Panc1 (cell line): ENCODE measurements at places on chromosomes 5 and 9. TPM values are rescaled to one million over a fixed set of nuclear protein-coding genes. Genes with fewer than 3 reads are reported as not detected.

- no peak for DNase-seq
Measured at GRCh38 chr9:94478755-94479730, 75.8 kb upstream of the PCAT7 start.

DNA sequence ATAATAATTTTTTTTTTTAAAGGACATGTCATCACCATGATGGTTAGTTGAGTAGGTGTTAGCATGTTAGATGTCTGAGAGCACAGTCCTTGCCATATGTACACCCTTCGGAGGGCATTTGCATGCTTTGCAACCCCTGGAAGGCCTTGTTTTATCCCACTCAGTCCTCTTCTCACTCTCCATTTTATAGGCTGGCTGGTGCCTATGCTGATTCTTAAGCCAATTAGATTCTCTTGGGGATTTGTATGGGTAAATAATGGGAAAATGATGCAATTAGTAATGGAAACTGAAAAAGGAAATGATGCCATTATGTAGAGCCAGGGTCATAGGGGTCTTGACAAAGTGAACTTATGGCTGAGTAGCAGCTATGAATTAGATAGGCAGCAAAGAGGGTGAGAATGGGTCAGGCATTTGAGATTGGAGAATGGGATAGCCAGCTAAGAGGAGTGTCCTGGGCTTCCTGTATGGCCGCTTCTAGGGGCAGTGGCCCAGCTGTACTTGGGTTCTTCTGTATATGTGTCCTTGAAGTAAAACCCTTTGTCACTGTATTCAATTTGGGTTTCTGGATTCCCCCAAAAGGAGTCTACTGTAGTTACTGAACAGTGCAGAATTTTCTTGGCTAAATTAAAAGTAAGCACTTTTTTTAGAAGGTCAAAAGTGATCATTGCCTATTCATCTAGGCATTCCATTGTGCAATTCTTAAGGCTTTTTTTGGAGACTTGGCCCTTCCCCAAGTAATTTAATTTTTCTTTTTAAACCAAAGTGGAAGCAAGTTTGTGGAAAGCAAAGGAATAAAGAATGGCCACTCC, 31.6 kb downstream of the LRRTM2 start:
- DNase-seq: no peak

DNA sequence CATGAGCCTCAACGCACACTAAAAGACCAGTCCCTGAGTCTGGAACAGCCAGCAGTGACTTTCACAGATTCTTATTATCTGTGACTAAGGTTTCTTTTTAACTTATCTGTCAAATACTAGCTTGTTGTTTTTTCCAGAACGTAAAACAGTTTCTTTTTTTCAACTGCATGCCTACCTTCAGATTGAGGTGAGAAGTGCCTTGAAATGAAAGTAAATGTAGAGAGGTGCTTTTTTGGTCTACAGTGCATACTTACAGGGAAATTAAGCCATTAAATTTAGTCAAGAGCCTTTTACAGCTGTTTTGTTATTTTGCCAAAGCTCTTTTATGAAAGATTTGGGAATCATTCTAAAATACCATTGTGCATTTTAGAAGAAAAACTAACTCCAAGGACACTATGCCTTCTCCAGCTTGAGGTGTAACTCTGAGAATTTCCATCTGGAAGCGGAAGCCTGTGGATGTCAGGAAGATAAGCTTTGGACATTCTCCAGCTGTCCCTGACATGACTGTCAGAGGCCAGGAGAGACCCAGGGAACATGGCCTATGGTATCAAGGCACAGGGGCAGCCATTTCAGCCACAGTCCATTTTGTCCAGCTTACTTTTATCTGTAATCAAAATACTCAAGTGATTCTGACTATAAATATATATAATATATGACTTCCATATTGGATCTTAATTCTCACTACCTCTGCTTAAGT, 230.3 kb downstream of the GLIS3 start:
- no peak for DNase-seq

- DNase-seq: no peak
Measured at GRCh38 chr5:54455413-54456157, at the start of gene HSPB3. Gene HSPB3 (plus strand): TSS chr5:54455699. CDS start chr5:54455790, 91 bp downstream.

GRCh38 chr5:39420482-39421145, 4.2 kb downstream of the DAB2 start:
- DNase-seq: no peak

DNA sequence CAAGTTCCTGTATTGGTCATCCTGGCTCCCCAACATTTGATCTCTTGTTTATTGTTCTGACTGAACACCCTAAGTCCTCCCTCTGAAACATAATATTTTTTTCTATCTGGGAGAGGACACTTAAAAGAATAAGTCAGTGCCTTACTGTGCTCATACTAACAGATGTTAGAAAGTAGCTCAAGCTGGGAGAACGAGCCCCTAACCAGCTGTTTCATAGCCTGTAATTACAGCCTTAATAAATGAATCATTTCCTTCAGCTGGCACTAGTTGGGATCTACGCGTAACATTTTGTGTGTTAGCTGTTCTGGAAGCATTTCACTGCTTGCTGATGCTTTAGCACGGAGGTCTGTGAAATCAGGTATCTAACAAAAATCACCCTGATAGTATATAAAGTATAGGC, 345.9 kb upstream of the RIOK2 start:
- no peak for DNase-seq

DNA sequence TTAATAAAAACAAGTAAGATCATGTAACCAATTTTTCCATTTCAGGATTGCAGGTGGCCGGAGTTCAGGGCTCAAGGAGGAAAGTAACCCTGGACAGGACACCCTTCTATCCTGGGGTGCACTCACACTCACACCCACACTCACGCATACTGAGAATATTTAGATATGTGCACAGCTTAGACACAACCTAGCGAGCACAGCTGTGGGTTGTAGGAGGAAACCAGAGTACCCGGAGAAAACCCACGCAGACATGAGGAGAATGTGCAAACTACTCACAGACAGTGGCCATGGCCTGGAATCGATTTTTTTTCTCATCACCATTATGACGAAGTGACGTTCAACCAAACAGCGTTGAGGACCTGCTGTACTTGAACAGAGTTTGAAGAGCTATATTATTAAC, 4.5 kb upstream of the EFNA5 start:
- DNase-seq: no peak

DNA sequence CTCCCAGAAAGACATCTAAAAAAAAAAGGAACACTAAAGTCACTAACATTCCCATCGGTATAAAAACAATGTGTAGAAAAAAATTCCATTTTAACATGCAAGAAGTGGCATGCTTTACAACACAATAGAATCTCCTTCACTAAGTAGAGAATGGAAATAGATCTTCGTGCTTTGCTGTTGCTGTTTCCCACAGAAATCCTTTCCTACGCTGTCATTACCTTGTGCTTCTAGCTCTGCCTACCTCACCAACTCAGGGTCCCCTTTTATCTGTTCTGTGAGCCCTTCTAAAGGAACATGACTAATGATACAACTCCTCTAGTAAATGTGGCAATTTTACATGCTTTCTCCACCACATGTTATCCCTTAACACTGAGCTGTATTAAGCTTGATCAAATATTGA, 202.9 kb downstream of the MCTP1 start:
- no peak for DNase-seq

GRCh38 chr9:99112750-99113413, 8.0 kb downstream of the TGFBR1 start:
- DNase-seq: no peak

DNA sequence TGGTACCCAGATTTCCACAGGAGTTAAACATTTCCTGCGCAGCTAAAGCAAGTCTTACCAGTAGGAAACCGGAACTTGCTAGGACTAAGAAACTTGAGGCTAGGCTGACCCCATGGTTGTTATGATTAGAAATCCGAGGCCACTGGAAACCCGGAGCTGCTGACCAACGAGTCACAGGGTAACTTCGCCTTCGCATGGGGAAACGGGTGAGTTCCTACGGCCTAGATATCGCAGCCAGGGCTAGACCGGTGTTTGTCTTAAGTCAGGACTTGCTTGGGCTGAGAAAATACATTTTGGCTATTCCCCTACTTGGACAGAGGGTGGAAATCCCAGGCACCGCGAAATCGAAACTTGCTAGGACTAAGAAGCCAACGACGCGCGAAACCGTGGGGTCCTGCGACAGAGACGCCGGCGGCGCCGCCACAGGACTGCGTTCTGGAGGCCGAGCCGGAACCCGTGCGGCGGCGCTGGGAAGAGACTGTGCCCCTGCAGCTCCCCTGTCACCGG, 1.6 kb upstream of the ANXA2R start:
- DNase-seq: peak; percentile 82

DNA sequence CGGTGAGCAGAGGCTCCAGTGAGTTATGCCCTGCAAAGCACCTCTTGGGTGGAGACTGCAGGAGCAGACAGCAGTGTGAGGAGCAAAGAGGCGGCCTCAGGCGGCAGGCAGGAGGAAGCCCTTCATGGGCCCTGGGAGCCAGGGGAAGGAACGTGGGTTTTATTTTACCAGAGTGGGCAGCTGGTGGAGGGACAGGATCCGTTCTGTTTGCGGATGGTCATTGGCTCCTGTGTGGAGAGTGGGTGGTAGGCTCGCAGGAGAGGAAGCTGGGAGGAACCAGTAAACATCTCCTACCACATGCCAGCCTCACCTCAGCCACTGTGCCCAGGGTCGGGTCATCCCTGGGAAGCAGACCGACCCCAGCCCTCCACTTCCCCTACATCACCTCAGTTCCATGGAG, 24.4 kb downstream of the HNRNPH1 start:
- no peak for DNase-seq

DNA sequence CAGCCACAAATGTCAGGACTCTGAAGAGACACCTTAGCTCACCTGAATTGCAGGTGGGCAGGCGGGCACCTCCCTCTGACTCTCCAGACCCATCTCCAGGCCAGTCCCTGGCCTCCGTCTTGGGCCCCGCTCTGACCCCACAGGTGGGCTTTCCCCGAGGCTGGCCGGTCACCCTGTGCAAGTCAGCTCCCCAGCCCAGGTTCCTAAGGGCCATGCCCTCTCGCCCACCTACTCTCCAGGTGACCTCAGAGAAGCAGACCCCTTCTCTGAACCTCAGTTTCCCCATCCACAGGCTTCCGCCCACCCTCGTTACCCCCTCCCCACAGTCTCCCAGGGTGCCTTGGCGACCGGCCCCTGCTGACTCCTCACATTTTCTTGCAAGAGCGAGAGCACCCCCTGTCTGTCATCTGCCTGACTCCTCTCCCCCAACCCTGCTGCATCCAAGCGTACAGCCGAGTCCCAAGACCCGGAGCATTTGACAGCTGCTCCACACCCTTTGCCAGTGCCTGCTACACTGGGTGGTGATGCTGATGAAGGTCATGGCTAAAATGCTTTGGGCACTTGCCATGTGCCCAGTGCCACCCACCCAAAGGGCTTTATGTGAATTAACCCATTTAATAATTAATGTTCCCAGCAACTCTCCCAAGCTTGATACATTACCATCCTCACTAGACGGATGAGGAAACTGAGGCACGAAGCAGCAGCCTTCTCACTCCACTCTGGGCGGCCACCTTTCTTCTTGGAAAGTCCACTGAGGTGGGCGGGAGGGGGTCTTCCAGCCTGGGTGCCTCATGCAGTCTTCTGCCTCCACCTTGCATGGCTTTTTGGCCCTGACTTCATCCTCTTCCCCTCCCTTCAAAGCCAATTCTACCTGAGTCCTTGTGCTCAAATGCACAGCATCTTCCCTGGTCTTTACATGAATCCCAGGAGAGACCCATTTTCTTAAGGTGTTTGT, 51.1 kb upstream of the ORM1 start:
- no peak for DNase-seq

- DNase-seq: no peak
Measured at GRCh38 chr9:16368237-16369087, 502.0 kb downstream of the BNC2 start.

DNA sequence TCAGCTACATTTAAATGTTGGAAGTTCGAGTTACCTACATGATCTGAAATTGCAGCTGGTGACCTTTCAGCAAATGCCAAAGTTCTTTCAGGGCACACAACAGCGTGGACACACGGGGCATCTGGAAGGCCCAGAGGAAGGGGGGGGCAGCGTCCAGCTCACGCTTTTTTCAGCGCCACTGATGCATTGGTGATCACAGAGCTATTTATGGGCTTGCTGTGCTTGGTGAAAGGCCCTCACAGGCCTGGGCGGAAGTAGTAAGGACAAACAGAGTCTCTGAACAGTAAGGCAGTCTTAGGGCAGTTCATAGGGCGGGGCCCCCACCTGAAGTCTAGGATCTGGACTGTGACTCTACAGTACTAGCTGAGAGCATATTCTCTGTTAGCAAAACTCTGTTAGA, 6.6 kb upstream of the FBP2 start:
- DNase-seq: no peak

DNA sequence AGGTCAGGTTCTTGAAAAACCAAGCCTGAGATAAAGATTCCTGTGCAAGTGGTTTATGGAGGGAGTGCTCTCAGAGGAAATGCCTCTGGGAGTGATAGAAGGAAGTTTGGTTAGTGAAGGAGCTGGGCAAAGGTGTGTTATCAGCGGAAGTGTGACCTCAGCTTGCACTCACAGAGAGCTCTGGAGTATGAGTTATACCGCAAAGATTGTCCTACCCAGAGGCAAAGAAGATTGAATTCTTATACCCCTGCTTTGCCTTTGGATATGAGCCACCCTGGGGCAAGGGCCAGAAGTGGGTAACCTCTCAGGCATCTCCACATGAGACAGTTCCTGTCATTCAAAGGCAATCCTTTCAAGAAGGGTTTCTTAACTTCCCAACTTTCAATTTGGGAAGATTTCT, 145.6 kb downstream of the MUSK start:
- no peak for DNase-seq

DNA sequence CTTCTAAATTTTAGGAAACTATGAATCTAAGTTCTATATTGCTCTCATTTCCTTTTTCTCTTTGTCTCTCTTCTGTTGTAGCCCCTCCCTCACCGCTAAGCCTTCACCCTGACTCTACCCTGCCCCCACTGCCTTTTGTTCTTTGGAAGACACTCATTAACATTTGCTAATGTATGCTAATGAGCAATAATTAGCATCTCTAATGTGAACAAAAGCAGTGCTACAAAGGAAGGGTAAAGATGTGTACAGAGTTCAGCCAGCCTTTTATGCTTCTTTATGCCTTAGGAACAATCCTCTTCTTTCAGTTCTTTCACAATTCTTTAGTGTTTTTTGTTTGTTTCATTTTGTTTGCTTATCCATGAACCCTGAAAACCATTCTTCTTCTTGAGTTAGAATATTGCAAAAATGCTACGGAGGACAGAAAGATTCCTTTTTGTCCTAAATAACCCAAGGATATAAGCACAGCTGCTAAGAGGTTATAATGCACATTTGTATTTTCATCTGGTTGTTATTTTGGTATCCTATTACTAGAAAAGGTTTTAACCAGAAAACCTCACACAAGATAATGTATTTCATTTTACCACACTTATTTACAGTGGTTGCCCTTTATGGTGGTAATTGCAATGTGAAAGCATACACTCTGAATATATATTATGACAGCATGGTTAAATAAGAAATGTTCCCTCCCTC, 159.3 kb downstream of the TMC1 start:
- DNase-seq: no peak

GRCh38 chr5:63025679-63026078, 447.1 kb downstream of the LRRC70 start:
- DNase-seq: no peak

Gene INSL4
- total RNA-seq: not detected

Gene FOXD4L6
- not detected for total RNA-seq

Gene AQP7
- 0.26 TPM for total RNA-seq

Gene LEAP2
- 1.4 TPM for total RNA-seq

Gene TMEM232
- 0.21 TPM for total RNA-seq

Gene MSMP
- 1.4 TPM for total RNA-seq

Gene ZNF169
- 3.1 TPM for total RNA-seq

Gene FIBCD1
- 16.3 TPM for total RNA-seq
